ENCODE measurements at places on chromosomes 1 and 21.

GRCh38 chr1:23400324-23401114 lies 24.0 kb downstream of the TCEA3 start:
- no peak for DNase-seq

- DNase-seq: no peak
These were observed 2.6 kb downstream of the PADI1 start for GRCh38 chr1:17207540-17207939.

DNA sequence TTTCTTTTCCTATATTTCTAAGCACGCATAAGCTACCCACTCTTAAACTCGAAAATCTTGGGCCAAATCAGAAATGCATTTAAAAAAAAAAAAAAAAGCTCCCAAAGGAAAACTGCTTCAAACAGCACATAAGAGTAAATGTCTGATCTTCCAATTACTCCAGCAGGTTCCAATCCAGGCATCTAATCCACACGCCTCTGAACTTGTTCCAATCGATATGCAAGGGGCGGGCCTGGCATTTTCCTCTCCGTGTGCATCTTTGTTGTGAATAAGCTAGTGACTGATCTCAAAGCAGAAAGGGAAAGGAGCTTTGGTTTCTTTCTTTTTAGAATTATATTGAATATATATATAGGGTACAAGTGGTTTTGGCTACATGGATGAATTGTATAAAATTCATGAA lies 365.5 kb downstream of the PRDM2 start:
- DNase-seq: no peak

- DNase-seq: no peak
These were observed 124.6 kb downstream of the BACH1 start for GRCh38 chr21:29423099-29423870.

DNA sequence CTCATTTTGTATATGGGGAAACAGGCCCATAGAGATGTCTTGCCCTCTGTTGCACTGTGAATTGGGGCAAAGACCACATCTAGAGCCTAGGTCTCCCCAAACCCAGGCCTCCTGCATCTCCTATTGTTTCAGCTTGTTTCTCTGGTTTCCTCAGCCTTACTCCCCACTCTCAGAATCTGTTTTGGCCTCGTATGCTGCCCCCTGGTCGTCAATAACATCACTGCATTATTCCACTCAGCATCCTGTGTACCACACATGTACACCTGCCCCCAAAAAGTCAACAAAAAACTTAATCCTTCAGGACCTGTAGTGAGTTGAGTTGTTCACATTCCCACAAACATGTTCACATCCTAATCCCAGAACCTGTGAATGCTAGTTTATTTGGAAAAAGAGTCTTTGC lies 184.8 kb downstream of the BRINP2 start:
- no peak for DNase-seq

- DNase-seq: no peak
These were observed 423.9 kb downstream of the PTBP2 start for GRCh38 chr1:97145321-97145956.

DNA sequence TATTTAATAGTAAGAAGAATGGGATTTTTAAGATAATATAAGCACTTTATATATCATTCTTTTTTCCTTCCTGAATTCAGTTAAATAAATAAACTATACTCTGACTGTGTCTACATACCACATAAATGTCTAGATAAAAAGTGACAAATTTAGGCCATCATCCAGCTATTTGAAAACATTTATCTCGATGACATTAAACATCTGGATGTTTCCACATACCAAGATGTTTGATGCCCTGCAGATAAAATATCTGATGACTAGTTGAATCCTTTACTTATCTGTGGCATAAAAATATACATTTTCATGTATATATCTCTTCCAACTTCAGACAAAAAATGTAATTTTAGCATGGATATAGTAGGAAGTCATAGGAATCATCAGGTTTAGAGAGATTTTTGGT lies 348.3 kb downstream of the DPYD start:
- DNase-seq: no peak

- no peak for DNase-seq
These were observed 14.1 kb upstream of the RASSF5 start for GRCh38 chr1:206493279-206493678.

DNA sequence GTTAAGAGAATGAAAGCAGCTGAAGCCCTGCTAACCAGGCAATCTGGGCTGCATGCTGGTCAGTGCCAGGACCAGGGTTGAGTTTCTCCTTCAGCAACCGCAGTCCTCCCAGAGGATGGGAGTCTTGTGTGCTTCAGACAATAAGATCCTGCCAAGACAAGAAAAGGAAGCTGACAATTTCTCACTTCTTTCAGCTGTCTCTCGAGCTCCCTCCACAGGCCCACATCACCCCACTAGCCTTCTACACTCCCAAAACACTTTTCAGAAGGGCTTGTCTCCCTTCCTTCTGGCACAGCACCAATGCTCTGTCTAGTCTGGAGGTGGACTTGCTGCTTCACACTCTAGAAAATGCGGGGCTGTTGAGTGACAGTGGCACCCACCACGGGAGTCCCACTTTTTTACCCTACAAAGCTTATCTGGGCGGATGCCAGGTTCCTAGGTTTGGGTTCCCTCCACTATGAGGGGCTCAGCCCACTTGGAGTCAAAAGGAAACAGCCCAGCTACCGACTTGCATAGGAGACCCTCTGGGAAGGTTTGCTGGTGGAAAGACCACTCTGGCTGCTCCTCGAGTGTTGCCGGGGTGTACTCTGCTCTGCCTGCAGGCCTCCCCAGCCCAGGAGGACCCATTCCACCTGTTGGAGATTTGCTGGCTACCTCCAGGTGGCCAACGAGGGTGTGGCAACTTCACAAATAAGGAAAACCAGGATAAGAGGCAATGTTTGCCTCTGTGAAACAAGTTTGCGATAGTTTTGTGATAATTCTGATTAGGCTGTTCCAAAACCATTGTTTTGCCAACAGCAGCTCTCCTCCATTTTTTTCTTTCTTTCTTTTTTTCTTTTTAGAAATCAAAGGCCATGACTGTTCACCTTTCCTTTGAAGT lies 68.9 kb downstream of the TENT5C start:
- peak; percentile 55 for DNase-seq

DNA sequence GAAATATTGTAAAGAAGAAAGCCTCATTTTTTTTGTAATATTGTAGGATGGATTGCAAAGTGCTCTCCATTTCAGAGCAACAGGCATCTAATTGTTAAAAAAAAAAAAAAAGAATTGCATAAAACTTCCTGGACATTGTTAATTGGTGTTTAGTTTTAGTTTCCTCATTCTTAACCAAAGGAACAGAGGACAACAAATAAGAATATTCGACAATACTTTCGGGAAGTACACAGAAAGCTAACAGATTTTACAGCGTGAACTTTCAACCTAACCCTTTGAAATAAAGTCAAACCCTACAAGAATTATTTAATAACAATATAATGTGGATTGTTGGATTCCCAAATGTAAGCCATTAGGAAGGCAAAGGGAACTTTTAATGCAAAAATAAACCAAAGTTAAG lies 284.4 kb downstream of the KCNT2 start:
- DNase-seq: no peak

DNA sequence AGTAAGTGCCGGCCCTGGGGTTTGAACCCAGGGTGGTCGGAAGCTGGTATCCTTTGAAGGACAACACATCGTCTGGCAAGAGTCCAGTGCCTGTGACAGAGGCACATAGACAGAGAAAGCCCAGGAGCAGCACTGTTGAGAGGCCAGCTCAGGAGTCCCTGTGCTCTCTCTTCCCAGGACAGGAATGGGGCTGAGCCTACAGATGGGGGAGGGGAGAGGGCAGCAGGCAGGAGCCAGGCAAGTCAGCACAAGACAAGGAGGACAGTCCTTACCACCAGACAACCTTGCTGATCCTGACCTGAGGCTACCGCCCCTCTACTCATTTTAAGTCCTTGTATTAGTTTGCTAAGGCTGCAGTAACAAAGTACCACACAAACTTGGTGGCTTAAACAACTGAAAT lies 27.7 kb upstream of the SYT6 start:
- DNase-seq: no peak

Measured in activated gamma-delta T cell treated with Interleukin-2 at 50 U/mL for 16 hours (primary cell).